Activated CD4-positive, alpha-beta memory T cell treated with anti-CD3 and anti-CD28 coated beads for 36 hours (primary cell): ENCODE measurements at places on chromosomes 2 and 18.

GRCh38 chr2:66534461-66534860, 99.5 kb downstream of the MEIS1 start:
- no peak for DNase-seq

DNA sequence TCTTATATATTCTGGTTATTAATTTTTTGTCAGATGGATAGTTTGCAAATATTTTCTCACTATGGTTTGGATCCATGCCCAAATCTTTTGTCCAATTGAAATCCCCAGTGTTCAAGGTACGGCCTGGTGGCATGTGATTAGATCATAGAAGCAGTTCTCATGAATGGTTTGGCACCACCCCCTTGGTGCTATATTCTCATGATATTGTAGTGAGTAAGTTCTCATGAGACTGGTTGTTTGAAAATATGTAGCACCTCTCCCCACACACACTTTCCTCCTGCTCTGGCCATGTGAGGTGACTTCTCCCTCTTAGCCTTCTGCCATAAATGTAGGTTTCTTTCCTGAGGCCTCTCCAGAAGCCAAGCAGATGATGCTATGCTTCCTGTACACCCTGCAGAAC, 107.7 kb upstream of the KYNU start:
- DNase-seq: no peak

DNA sequence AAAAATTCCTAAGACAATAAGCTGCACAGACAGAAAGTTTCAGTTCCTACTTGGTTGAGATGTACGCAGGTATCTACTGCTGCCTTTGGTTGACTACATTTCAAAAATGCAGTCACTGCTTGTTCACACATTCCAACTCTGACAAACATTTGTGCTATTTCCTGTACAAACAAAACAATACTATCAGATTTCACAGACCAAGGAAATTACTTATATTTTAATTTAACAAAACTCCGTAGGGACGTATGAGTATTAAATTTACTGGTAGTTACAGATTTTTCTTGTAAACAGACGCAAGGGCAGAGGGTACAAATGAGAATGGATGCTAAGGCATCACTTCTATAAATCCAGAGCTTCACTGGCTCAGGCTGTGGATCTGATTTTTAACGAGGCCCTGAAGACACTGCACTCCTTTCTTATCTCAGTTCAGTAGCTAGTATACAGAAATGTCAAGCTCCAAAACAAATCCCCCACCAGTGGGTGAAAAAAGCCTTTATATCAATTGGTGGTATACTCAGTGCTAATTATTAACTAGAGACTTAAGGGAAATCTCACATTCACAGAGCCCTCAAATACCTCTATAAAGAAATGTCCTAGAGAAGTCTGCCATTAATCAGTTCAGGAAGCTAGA, 31.7 kb upstream of the TTC32 start:
- no peak for DNase-seq

GRCh38 chr2:237156031-237156856, 70.6 kb downstream of the COPS8 start:
- peak; percentile 81 for DNase-seq

DNA sequence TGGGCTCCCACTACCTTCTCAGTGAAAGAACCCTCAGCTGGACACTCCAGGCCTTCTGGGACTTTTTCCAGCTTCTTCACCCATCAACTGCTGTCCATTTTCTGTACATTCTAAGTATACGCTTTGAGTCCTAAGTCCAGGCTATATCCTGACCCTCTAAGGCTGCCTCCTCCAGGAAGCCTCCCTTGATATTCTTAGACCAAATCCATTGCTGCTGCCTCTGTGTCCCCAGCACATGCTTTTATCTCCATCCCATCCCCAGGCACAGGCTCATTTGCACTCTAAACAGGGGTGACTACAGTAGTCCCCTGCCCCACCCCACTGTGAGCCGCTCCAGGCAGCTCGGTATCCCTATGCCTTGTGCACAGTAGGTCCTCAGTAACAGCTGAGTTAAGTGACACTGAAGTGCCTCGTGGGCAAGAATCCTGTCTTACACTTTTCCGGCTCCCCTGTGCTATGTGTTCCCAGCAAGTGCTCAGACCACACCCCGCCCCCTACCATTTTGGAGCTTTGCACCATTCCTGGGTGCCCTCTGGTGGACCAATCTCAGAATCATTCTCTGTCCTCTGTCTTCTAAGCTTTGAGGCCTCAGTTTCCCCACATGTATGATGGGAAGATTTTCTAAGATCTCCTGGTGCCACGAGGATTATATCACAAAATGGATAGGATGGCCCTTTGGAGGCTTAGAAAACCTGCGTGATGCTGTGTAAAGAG, 34.9 kb downstream of the EMX1 start:
- DNase-seq: no peak

GRCh38 chr2:87403893-87404175, 344.1 kb upstream of the PLGLB2 start:
- DNase-seq: no peak

DNA sequence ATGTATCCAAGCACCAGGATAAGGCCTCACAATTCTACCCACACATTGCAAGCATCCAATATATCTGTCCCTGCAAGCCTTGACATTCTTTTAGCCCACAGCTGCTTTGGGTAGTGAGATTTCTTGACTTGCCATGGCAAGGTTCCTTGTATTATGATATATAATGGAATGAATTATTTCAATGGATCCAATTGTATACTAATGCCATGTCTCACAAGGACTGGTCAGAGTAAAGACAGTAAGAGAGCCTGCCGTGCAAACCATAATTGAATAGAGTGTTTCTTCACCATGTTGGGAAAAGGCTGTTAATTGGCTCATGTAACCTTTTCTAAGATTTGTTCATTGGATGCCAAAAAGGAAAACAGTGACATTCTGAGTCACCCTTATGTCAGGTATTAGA, 64.3 kb upstream of the RBBP8 start:
- no peak for DNase-seq
